ENCODE measurements at places on chromosomes 5 and 9.

- DNase-seq, result no peak
These were observed 32.6 kb downstream of the ADAMTS2 start for GRCh38 chr5:179312557-179313235.

- no peak for DNase-seq
These were observed 118.7 kb upstream of the CCNG1 start for GRCh38 chr5:163318707-163319106.

DNA sequence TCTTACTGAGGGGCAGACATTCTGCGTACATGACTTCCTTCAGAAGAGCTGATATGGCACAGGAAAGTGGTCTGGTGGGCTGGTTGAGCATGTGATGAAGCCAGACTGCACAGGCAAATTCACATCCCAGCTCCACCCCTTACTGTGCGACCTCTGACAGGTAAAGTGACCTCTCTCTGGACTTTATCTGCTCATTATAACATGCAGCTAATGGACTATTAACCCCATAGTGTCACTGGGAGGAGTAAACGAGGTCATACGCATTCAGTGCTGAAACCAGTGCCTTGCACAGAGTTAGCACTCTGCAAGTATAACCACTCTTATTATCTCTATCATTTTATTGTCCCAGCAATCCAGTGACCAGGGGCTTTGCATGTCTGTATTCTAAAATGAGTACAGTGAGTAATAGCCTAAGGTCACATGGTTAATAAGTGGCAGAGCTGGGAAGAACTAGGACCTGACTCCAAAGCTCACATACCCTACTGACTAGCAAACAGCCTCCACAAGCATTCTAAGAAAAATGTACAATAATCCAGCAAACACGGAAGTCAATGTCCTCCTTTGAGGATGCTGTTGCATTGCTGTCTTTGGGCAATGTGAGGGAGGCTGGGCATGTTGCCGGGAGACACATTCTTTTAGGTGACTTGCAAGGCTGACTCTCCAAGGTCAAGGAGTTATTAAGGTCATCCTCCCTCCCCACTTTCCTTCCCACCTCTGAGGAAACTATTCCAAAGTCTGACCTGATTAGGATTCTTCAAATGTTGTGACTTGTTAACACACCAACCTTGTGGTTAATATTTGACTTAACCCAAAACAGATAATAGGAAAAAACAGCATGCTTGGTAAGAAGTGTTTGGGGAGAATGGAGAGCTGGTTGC is 19.0 kb downstream of the GLRX start:
- DNase-seq, result no peak

DNA sequence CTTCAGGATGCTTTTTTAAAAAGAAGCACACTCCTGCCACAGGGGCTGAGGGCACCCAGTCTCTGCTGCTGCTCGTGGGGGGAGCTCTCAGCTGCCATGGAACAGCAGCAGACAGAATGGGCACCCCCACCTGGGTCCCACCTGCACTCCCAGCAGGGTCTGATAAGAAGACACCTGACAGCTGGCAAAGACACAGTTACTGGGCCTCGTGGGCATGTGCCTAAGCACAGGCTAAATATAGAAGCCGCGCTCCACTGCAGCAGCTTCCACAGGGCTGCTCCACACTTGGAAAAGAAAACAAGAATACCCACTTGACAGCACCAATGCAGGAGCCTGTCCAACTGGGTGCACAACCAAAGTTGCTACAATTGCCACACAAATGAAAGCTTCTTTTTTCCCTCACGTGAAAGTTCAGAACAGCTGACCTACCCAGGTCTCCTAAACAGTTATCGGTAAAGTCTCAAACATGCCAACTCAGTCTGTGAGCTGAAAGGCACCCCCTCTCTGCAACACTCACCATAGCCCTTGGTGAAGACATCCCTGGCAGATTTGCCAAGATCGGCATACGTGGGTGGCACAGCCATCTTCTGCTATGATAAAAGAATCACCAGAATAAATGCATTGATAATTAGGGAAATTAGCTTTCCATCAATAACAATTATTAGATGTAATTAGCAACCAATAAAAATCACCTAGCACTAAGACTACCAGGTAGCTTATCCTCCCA is 12.2 kb downstream of the VDAC1 start:
- no peak for DNase-seq

DNA sequence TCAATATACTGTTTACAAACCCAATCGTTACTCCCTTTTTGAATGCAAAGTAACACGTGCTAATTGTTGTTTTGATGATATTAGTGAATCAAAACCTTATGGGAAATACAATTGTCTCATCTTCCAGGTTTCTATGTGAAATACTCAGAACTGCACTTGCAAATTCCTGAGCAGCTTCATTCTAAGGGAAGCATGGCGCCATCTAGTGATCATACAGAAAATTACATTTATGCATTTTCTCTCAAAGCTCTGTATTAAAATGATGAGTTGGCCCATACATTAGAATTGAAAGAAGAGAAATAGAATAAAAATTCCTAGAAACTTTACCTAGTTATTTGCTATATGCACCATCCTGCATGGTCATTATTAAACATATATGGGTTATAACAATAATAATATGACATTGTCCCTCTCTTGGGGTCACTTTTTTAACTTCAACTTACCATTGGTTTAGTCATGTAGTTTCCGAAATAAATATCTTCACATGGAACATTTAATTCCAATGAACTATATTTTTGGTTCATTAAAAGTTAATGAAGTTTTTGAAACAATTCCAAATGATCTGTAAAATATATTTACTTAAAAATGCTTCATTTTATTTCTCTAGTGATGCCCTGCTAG is 220.0 kb downstream of the PDE4D start:
- DNase-seq, result no peak

DNA sequence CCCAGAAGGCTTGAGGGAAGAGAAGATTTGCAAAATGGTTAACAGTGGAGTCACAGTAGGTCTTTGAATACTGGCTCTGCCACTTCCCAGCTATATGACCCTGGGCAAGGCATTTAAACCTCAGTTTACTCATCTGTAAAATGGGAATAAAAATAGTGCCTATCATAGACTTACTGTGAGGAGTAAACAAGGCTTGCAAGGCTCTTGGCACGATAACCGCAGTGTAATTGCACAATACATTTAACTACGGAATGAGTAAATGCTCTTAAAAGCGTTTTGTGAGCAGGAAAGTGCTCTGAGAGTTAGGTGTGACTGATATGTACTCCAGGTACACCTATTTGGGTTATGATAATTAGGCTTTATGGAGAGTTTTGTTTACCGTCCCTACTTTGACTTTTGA is 8.4 kb downstream of the SLC36A3 start:
- DNase-seq, result no peak

GRCh38 chr5:158854260-158854783 is 245.4 kb downstream of the EBF1 start:
- DNase-seq, result no peak

- DNase-seq, result no peak
These were observed 56.0 kb upstream of the FAM174A start for GRCh38 chr5:100479079-100479688.

DNA sequence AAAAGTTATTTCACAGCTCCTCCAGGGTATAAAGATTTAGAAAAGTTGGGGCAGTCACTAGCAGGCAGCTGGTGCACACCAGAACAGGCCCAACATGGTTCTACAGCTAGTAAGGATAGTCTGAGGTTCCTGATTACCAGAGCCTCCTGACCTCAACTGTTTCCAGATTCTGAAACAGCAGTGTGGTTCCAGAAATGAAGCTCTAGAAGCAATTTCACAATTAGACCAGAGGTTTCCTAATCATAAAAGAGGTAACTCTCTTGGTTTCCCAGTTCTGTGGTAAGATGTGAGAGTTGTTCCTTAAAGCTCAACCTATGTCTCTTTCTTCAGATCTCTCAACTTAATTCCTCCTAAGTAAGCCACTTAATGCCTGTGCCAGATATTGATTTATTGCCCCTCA is 11.9 kb downstream of the AGTPBP1 start:
- no peak for DNase-seq

All from vagina (tissue), 2 donors.